CD4-positive, alpha-beta T cell treated with Interleukin-12 subunit alpha and Interleukin-12 subunit beta, for 1 hour (primary cell): ENCODE measurements at places on chromosomes 11 and 22.
A peak's percentile ranks its signal among the peaks of the same experiment; 100 is the strongest.

- no peak for DNase-seq
These were observed 44.4 kb upstream of the BARX2 start for GRCh38 chr11:129331217-129331616.

- DNase-seq = peak; percentile 30
These were observed 31.5 kb downstream of the KIAA0930 start for GRCh38 chr22:45208993-45209838.

GRCh38 chr11:81970886-81971285 is 762.8 kb downstream of the FAM181B start:
- no peak for DNase-seq

DNA sequence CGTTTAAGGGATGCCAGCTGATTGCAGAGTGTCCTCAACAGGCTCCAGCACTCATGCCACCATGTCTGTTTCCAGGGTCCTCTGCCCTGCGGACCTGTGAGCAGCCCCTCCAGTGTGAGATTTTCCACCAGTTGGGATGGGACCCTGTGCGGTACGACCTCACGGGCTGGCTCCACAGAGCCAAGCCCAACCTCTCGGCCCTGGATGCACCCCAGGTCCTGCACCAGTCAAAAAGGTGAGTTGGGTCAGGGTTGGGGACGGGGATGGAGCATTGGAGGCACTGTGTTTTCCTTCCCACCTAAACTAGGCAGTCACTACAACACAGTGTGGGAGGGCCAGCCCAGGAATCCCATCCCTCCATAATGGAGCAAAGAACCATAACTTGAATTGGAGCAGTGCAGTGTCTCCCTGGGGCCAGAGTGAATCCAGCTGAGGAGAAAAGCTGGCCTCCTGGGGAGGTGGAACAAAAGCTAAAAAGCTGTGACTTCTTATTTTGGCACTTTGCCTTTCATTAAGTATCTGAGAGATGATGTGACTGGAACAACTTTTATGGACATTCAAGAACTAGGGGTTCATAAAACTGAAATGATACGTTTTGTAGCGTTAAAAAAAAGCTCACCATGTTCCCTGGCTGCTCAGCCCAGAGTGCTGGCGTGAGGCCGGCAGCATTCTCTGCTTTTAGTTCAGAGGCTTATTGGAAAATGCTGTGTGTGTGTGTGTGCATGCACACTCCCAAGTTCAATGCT is 101.8 kb downstream of the MYO18B start:
- DNase-seq = no peak

DNA sequence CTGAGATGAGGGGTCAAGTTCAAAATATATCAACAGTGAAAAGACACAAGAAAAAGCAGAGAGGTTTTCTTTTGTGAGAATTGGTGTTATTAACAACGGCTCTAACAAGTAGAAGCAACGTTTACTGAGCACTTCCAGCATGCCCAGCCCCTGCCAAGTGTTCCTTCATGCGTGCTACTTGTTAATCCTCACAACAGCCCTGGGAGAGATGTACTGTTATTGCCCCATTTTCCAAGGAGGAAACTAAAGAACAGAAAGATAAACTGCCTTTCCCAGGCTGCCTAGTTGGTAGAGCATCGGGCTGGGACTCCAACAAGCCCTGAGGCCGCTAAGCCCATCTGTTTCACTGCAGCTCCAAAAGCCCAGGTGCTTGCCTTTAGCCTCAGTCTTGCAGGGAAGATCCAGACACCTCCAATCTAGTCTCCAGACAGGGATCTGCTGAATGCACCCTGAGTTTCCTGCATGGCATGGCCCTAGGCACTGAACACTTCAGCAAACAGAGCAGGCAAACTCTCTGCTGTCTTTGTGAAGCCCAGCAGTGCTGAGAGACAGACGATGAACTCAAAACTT is 25.5 kb downstream of the SPATA19 start:
- DNase-seq = no peak

DNA sequence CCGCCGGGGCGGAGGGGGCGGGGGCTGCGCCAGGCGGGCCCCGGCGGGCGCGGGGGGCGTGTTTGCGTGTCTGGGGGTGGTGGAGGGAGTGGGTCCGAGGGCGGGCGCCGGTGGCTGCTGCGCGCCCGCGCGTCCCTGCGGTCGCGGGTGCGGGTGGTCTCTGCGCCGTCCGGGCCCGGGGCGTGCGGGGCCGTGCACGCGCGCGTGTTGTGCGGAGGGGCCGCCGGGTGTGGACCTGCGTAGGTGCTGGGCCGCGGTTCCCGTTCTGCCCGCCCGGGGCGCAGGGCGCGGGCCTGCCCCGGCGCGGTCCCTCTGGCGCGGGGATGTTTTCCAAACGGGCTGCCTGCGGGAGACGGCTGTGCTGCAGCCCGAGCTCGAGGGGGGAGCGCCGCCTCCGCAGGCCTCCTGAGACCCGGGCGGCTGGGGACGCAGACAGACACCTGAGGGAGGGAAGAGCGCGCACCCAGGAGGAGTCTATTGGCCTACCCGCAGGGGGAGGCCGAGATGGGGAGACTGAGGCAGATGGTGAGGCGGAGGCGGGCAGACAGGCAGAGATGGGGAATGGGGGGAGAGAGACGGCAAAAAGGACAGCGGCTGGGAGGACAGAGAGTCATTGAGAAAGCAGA is 442 bp downstream of the PELI3 start:
- no peak for DNase-seq

DNA sequence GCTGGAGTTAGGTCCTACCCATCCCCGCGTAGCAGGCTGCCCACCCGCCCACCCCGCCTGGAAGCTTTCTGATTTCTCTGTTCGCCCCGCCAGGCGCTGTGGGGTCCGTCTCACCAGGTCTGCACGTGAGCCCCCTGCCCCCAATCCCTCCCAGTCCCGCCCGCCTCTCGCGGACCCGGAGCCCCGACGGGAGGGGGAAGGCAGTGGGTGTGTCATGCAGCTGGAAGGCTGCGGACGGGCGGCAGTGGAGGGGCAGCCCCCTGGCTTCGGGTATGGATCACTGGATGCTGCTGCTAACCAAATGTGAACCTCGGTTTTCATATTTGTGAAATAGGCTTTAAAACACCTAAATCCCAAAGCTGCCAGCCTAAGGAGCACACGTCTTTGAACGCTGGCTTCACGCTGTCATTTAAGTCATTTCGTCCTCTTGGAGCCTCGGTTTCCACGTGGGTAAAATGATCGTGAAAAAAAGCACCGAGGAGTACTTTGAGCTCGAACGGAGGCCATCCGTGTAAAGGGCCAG is 568 bp upstream of the BIK start:
- DNase-seq = no peak

- no peak for DNase-seq
These were observed 108.2 kb upstream of the ARHGAP42 start for GRCh38 chr11:100578831-100579311.

DNA sequence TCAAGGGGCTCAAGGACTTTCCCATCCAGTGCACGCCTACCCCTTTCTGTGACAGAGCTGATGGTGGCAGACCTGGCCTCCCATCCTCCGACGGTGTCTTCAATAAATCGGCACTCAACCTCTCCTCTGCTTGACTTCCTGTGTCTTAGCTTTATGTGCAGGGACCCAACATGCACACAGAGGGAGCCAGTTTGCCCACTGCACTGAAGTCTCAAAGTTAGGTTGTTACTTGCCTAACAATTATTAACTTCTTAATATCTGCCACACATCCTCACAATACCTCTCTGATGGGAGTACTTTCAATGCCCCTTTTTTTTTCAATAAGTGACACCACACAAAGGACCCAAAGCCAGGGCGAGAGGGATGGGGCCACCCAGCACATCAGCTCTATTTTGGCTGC is 3.6 kb downstream of the IZUMO1R start:
- no peak for DNase-seq

DNA sequence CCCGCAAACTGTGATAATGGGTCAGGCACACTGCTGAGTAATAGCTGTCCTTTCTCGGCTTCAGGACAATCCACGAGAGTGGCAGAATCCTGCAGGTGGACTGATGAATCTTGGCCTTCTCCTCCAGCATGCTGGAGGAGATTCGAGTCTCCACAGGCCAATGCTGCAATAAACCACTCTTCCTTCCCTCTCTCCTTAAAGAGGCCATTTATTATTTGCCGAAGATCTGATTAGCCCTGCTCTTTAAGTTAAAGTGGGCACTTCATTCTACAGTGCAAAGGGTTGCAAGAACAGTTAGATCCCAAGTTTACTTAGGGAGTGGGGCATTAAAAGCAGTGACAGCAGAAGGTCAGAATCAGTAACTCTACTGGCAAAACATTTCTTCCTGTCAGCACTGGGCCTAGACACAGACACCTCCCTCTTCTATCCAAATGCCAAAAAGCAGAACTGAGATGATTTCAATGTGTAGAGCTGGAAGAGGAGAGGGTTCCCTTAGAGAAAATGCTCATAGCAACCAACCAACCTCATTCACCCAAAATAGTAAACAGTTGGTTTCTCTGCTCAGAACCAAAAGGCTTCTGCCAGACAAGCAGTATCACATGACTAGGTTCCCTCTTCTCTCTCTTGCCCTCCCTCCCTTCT is 121.7 kb downstream of the SGSM3 start:
- peak; percentile 42 for DNase-seq

DNA sequence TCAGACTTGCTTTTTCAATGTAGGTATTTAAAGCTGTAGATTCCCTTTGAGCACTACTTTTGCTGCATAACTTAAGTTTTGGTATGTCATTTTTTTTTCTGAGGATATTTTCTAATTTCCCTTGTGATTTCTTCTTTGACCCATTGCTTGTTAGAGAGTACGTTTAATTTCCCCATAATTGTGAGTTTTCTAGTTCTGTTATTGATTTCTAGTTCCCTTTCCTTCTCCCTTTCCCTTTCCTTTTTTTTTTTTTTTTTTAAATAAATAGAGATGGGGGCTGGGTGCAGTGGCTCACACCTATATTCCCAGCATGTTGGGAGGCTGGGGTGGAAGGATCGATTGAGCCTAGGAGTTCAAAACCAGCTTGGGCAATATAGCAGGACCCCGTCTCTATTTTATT is 30.8 kb downstream of the UBE2L3 start:
- DNase-seq = no peak

DNA sequence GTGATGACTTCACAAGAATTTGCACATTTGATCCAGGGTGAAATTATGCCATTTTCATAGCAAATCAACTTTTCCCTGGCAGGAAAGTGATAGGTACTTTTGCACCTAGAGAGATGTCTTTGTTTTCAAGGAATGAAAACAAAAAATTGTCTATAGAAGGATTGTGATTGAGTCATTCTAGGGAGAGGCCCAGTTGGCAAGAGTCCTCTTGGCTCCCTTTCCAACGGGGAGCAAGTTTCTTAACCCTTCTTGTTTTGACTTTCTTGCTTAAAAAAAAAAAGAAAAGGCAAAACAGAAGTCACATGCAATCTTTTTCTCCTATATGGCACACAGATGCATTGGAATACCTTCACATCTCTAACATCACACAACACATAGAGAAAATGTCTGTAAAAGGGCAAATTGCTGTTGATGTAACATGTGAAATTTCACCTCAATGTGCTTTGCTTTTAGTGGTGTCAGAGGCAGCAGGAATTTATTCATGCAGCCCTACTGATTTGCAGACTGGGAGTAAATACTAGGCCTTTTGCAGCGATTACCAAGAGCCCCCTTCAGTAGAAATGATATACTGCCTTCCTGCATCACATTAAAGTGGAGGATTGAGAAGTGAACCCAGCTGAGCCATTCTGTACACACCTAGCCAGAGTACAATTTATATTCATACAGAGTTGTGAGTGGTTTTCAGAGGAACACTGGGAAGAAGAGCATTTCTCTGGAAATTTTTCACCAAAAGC is 290.7 kb upstream of the MPPED2 start:
- no peak for DNase-seq

- DNase-seq = no peak
These were observed 22.4 kb upstream of the RDX start for GRCh38 chr11:110318638-110319404.

DNA sequence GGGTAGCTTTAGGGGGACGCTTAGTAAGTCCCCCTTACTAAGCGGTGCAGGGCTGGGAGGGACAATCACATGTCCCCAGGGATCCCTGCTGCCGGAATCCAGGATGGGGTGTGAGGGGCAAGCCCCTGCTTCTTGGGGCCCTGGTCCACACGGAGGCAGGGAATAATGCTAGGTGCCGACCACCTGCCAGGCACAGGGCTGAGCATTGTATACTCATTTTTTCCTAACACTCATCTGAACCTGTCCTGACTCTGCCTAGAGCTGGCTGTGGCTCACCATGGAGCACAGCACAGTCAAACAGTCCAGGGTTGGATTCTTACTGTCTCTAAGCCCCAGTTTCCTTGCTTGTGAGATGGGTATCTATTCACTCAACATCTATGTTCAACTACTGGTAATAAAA is 1.4 kb upstream of the LTBP3 start:
- no peak for DNase-seq

DNA sequence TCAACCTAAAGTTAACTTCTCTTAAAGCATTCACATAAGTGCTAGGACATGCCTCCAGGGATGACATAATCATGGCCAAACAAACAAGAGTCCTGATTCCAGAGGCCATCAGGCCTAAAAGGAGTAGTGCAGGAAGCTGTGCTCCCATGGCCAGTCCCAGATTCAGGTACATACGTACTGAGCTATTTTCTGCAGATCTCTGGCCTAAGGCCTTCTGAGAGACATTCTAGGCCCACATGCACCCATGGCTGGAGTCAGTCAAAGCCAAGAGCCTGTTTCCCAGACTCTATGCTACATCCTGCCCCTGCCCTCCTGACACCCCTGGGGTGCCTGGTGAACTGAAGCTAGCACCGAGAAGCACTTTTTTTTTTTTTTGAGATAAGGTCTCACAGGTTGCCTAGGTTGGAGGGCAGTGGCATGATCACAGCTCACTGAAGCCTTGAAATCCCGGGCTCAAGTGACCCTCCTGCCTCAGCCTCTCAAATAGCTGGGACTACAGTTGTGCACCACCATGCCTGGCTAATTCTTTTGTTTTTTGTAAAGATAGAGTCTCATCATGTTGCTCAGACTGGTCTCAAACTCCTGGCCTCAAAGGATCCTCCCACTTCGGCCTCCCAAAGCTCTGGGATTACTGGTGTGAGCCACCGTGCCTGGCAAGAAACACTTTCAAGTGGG is 553 bp downstream of the CD3D start:
- peak; percentile 35 for DNase-seq

- DNase-seq = no peak
These were observed 2.0 kb downstream of the ARHGEF17 start for GRCh38 chr11:73310076-73310475.

- DNase-seq = peak; percentile 36
These were observed 2.6 kb downstream of the PDE3B start for GRCh38 chr11:14645985-14646900.

- no peak for DNase-seq
These were observed 14.8 kb downstream of the PIWIL4 start for GRCh38 chr11:94581926-94582325.

- DNase-seq = no peak
These were observed 104.8 kb downstream of the C11orf58 start for GRCh38 chr11:16843294-16843693.

DNA sequence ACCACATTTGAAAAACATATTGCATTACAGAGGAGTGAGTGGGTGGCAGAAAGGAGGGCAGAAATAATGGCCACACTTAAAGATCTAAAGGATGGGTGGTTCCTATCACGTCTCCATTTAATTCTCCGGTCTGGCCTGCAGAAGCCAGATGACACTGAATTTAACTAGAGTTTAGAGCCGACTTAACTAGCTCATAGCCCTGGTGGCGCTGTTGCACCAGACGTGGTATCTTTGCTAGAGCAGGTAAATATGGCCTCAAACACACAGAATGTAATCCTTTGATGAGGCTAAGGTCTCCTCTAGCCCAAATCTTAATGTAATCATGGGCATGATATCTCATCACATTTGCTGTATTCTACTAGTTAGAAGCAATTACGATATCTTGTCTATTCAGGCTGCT is 51.5 kb upstream of the GAL start:
- DNase-seq = peak; percentile 53

- DNase-seq = no peak
These were observed 1.1 kb upstream of the CBL start for GRCh38 chr11:119205080-119205479.

GRCh38 chr22:40410272-40410671 is 39.9 kb downstream of the SGSM3 start:
- no peak for DNase-seq
